ENCODE measurements at places on chromosomes 1 and 21. TPM values are rescaled to one million over a fixed set of nuclear protein-coding genes. Genes with fewer than 3 reads are reported as not detected.
A peak's percentile ranks its signal among the peaks of the same experiment; 100 is the strongest.

The NTRK1 gene
- 0.10 TPM for total RNA-seq

DNA sequence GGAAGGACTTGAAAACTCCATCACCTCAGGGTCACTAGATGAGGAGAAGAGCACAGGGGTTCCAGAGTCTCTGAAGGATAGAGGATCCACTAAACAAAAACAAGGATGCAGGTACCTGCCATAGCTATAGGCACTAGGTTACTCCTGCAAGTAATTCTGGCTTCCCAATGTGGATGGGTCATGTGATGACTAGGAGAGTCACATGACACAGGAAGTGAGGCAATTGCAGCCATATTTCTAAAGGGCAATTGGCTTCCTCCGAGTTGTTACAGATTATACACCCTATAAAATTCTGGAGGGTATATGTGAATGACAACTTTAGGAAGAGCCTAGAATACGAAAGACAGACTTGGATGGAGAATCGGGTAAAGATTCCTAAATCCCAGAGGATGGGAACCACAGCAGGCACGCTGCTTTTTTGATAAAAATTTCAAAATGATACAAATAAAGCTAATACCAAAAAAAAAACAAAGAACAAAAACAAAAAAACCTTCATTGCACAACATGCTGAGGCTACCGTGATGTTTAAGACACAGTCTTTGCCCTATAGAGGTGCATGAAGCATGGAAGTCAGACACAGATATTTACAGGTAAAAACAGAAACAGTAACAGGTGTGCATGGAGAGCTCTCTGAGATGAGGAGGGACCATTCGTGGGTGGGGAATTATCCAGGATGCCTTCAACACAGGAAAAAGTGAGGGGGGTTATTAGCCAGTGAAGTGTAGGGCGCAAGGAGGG, 10.5 kb downstream of the MTX1 start:
- no peak for DNase-seq

DNA sequence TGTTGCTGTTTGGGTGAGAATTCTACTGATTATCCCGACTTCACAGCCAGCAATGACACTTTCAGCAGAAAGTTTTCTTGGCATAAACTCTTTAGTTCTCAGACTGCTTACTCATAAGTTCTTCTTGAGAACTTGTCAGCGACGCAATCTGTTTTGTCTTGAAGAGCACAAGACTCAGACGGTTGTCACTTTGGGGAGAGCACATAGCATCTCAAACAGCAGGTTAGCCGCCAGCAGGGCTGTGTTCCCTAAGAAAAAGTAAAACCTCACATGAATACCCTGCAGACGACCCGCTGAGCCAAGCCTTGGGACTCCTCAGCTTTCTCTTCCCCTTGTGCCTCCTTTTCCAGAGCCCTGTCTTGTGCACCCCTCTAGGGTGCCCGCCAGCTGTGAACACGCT, 11.4 kb downstream of the AGMAT start:
- peak; percentile 66 for DNase-seq

DNA sequence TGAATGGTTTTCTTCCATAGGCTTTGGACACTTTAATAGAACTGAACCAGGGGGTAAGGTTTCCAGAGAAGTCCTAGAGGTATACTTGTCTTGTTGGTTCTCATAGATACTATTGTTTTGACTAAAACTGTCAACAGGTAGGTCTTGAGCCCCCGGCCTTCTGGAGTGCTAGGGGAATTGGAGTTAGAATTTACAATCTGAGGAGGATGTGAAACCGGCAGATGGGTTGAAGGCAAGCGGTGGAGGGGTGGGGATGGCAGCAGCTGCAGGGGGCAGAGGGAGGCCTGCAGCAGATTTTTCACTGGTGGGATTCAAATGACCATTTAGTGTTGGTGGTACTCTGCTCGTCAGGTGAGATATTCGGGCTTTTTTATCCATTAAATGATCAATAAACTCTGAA, 4.3 kb upstream of the CD1D start:
- DNase-seq: no peak

The FAM110D gene
- 0.70 TPM for total RNA-seq

DNA sequence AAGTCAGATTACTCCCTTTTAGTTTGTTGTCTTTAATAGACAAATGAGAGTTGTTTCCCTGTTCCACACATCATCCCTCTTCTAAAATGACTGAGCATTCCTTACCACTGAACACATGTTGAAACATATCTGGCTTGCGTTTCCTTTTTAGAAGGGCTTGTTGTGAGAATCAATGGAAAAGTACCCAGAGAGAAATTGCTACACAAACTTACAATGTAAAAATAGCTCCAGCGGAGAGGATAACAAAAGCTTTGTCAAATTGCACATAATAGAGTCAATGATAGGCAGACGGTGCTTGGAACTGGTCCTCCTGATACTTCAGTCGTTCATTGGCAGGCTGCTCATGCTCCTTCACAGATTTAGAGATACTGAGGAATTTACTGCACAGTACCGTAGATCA, 123.9 kb downstream of the CYYR1 start:
- DNase-seq: peak; percentile 63

DNA sequence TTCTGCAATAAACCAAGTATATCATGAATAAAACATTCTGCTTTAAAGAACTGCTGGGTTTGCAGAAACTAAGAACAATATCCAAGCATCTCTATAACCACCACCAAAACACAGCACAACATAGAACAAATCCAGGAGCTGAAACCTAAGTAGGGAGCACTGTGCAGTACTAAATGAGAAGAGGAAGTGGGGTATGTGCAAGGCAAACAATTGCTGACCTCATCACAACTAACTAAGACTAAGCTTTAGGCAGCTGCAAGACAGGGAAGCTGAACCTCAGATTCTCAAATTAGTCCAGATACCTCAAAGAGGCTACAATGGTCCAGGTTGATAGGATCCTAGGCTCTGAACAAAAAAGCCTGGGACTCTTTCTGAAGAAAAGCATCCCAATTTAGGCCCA, 172.6 kb downstream of the SLC44A5 start:
- DNase-seq: no peak

- no peak for DNase-seq
Observed at GRCh38 chr21:18518054-18518481, 114.5 kb upstream of the TMPRSS15 start.

GRCh38 chr1:94031154-94031553, 89.8 kb downstream of the ABCA4 start:
- no peak for DNase-seq

DNA sequence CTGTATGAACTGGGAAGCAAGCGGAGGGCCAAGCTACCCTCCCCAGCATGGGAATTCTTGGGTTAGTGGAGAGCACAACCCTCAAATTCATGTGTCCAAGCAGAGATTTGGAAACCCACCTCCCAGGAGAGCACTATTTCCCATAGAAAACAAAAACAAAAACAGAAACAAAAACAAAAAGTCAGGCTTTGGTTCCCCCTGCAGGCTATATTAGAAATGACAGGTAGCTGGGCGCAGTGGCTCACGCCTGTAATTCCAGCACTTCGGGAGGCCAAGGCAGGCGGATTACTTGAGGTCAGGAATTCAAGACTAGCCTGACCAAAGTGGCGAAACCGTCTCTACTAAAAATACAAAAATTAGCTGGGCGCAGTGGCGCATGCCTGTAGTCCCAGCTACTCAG, 10.8 kb downstream of the MINDY1 start:
- no peak for DNase-seq

The TDRD5 gene
- total RNA-seq: not detected

GRCh38 chr1:43021547-43022474, 63.1 kb upstream of the SLC2A1 start:
- no peak for DNase-seq

DNA sequence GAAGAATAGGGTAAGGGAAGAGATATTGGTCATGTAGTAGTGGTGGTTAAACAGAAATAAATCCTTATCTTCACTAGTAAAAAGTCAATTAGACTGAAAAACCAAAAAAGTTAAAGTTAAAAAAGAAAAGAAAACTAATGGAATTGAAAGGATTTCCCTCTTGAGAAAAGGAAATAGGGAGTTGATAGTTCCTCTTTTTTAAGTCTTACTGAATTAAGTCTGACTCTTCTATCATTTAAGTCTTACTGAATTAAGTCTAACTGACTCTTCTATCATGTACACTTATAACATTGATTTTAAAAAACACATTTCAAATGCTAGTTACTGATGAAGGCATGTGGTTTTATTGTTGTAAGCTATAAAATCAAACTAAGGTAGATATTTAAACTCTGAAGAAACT, 49.5 kb upstream of the TENT5C start:
- no peak for DNase-seq

GRCh38 chr1:28718586-28719331, 18.0 kb upstream of the YTHDF2 start:
- DNase-seq: peak; percentile 46

The LENEP gene
- not detected for total RNA-seq

The NES gene
- 280 TPM for total RNA-seq

- DNase-seq: no peak
Observed at GRCh38 chr1:216626394-216627067, 96.7 kb downstream of the ESRRG start.

The SH2D5 gene
- total RNA-seq: 5.9 TPM

DNA sequence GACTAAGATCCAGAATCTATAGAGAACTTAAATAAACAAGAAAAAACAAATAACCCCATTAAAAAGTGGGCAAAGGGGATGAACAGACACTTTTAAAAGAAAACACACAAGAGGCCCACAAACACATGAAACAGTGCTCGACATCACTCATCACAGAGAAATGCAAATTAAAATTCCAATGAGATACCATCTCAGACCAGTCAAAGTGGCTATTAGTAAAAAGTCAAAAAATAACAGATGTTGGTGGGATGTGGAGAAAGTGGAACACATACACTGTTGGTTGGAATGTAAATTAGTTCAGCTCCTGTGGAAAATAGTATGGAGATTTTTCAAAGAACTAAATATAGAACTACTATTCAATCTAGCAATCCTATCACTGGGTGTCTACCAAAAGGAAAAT, 143.1 kb downstream of the IFI44 start:
- DNase-seq: peak; percentile 25

- DNase-seq: no peak
Observed at GRCh38 chr1:92488832-92489231, 2.1 kb upstream of the GFI1 start.

- DNase-seq: no peak
Observed at GRCh38 chr1:8086055-8086454, 59.9 kb upstream of the ERRFI1 start.

GRCh38 chr1:17149771-17150170, 30.5 kb upstream of the PADI2 start:
- DNase-seq: no peak

DNA sequence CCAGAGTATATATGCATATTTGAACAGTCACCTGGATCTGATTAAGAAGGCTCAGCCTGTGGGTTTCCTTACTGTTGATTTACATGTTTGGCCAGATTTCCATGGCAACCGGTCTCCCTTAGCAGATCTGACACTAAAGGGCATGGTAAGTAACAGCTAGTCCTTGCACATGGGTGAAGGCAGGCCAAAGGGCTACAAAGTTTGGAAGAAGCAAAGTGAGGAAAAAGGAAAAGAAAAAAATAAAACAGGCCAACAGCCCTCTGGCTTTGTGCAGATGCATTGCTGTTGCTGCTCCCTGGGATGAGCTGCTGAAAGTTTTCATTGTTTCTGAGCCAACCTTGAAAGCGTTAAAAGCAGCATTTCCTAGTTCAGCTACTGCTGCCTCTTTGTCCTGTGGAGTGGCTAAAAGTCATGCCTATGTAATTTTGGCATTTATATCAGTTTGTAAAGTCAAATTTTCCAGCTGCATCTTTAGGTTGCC, 176.5 kb upstream of the HOOK1 start:
- peak; percentile 77 for DNase-seq

The IFFO2 gene
- total RNA-seq: 34.2 TPM

DNA sequence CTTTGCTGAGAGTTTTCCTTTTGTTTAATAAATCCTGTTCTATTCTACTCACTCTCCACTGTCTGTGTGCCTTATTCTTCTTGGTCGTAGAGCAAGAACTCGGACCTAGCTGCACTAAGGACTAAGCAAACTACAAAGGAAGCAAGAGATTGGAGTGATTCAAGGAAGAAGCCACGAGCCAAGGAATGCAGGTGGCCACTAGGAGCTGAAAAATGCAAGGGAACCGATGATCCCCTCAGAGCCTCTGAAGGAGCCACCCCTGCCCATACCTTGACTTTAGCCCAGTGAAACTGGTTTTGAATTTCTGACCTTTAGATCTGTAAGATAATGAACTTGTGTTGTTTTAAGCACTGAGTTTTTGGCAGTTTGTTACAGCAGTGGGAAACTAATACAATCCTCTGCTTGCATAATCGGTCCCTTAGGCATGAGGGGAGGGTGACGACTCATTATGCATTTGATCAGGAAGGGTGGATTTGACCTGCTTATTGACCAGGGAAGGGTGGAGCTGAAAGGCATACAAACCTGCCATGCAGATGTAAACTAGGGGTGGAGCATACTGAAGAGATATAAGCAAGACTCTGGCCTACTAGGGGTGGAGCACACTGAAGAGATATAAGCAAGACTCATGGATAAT, 6.2 kb upstream of the CA6 start:
- peak; percentile 34 for DNase-seq

- no peak for DNase-seq
Observed at GRCh38 chr1:37666241-37666867, 26.0 kb upstream of the CDCA8 start.

GRCh38 chr21:44013380-44014088, 1.4 kb downstream of the TRAPPC10 start:
- no peak for DNase-seq

The RIPPLY3 gene
- not detected for total RNA-seq

GRCh38 chr1:158046715-158047510, 53.5 kb downstream of the KIRREL1 start:
- DNase-seq: no peak

DNA sequence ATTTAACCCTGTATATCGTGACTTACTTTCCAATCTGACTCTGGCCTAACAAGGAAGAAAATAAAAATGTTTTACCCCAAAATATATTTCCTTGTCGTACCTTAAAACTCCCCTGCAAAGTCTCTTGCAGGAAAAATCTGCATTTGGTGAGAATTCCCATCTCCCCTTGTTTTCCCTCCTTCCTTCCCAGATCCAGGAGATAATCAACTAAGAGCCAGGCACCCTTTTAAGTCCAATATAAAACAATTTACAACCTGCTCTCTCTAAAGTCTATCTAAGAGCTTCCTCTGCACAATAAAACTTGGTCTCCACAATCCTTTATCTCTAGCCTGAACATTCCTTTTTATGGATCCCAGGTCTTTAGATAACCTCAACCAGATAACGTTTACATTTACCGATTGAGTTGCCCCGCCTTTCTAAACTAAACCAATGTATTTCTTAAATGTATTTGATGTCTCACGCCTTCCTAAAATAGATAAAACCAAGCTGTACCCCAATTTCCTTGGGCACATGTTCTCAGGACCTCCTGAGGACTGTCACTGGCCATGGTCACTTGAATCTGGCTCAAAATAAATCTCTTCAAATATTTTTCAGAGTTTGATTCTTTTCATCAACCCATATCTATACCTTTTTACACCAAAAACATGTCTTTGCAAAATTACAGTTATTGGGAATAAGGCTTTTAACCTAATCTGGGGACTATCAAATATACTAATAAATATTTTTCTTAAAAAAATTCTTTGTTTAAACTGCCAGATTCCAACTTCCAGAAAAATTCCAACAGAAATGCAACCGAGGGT, 993 bp downstream of the DDX59 start:
- DNase-seq: no peak

DNA sequence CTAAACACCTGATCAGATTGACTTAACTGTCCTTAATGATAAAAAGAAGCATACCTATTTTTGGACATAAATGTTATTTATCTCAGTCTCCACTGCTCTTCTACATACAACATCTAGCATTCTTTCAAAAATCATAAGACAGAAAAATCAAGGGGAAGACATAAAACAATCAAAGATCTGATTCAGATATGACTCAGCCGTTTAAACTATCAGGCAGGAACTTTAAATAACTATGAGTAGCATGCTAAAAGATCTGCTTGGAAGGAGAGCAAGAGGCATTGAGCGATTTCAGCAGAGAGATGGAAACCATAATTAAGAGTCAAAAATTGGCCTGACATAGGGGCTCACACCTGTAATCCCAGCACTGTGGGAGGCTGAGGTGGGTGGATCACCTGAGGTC, 27.2 kb upstream of the SLC22A15 start:
- DNase-seq: no peak

Data from astrocyte (in vitro differentiated cells and primary cell).